ENCODE measurements at places on chromosomes 1 and 21. TPM values are rescaled to one million over a fixed set of nuclear protein-coding genes. Genes with fewer than 3 reads are reported as not detected.

The HHAT gene
- polyA plus RNA-seq, result 0.74 TPM

The FMO3 gene
- polyA plus RNA-seq, result not detected

The SLC66A1 gene
- polyA plus RNA-seq, result 3.7 TPM

The PEAR1 gene
- polyA plus RNA-seq, result not detected

The XCL2 gene
- polyA plus RNA-seq, result 136 TPM

The TTC24 gene
- polyA plus RNA-seq, result 6.7 TPM

The RGSL1 gene
- polyA plus RNA-seq, result not detected

The AGMAT gene
- 9.0 TPM for polyA plus RNA-seq

The KRTAP19-1 gene
- polyA plus RNA-seq, result not detected

All from naive thymus-derived CD8-positive, alpha-beta T cell (primary cell).